NCI-H446 (cell line): ENCODE measurements at places on chromosomes 5 and 9.
A peak's percentile ranks its signal among the peaks of the same experiment; 100 is the strongest.

DNA sequence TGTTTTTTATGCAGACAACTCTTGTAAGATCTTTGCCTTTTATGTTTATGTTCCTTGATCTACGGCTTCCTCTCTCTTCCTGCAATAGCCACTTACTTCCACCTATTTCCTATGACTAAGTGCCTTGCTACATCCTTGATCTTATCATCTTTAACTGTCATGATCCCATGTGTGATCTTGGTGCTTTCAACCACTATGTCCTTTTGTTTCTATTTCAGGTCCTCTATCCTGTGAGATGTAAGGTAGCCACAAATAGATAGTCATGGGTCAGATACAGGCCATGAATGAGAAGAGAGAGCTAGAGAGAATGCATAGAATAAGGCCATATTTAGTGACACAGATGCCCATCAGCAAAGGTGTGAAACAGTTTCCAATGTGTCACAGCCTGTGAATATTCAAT is 243.6 kb upstream of the HAPLN1 start:
- no peak for DNase-seq

- peak; percentile 34 for DNase-seq
Observed at GRCh38 chr9:93682155-93682968, 106.0 kb downstream of the PHF2 start.

GRCh38 chr5:26757941-26758340 is 280.4 kb downstream of the CDH9 start:
- no peak for DNase-seq

GRCh38 chr5:172561151-172561550 is 79.9 kb upstream of the NEURL1B start:
- DNase-seq: no peak

GRCh38 chr5:68426586-68426985 is 211.0 kb downstream of the PIK3R1 start:
- DNase-seq: no peak

- no peak for DNase-seq
Observed at GRCh38 chr5:15680455-15680854, 180.5 kb downstream of the FBXL7 start.

GRCh38 chr9:122307925-122308324 is 43.2 kb downstream of the MRRF start:
- no peak for DNase-seq

- DNase-seq: no peak
Observed at GRCh38 chr9:14793389-14793788, 70.9 kb upstream of the CER1 start.

DNA sequence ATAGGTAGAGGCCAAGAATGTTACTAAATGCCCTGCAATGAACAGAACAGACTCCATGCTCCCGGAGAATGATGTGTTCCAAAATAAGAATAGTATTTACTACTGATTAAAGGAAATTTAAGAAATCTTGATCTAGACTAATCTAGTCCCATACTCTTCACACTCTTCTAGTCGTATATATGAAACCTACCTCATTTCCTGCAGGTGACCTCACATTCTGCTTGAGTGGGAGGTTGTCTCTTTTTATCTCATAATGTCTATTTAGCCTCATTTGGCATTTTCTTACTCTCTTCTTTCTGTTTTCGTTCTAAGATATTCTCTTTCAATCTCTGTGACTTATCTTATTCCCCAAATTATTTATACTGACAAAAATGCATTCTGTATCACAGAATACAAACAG is 9.2 kb upstream of the SHOC1 start:
- DNase-seq: no peak

DNA sequence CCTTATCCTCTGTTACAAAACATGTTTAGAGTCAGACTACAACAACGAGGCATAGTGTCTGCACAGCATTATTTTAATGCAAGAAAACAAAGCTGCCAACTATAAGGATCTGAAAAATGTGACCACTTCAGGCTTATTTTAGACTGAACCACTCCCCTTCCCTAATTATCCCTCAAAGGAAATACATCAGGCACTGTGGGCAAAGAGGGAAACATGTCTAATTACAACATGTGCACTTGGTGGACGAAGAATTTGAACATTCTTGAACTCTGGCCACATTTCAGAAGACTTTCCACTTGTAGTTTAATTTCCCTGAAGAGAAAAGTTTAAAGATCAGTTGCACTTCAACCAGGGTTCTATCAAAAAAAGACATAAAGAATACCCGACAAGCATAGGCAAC is 3.8 kb downstream of the MTMR12 start:
- DNase-seq: no peak

DNA sequence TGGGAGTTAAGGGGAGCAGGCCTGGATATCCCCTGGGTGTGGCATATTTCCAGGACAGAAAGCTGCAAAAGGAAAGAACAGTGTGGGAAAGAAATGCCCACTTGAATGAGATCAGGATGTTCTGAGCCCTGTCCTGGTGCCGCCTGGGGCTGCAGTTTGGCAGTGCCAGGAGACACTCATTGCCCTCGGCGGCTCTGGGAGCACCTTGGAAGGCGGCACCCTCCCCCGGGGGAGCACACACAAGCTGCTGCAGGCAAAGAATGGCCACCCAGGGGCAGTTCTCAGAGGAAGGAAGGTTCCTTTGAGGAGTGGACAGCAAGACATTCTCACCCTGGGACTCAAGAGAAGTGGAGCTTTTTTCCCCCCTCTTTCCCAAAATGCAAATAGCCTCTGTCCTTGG is 305.3 kb downstream of the NTRK2 start:
- DNase-seq: no peak

DNA sequence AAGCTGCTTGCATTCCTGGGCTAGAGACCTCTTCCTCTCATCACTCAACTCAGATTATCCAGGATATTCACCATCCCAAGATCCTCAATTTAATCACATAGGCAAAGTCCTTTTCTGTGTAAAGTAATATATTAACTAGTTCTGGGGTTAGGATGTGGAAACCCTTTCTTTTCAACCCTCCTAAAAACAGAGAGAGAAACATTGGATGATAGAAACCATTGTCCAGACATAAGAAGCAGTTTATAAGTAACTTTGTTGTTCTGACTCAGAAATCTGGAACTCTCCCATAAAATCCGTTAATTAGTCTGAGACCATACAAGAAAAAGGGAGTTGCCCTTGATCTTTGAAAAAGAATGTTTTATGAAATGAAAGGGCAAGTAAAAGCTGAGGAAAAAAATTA is 817.1 kb upstream of the CDH9 start:
- DNase-seq: no peak

GRCh38 chr9:4262735-4263141 is 37.1 kb downstream of the GLIS3 start:
- no peak for DNase-seq

DNA sequence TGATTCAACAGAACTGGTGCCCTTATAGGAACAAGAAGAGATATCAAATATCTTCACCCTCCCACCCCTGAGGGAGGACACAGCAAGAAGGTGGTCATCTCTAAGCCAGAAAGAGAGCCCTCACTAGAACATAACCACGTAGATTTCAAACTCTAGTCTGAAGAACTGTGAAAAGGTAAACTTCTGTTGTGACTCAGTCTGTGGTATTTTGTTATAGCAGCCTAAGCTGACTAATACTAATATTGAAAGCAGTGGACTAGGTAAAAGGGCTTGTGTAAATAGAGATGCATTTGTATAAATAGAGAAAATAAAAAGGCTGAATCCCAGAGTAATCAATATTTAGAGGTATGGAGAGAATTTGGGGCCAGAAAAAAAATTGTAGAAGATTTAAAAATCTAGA is 157.6 kb upstream of the CCNH start:
- DNase-seq: no peak

- no peak for DNase-seq
Observed at GRCh38 chr9:135334953-135335460, 144.6 kb upstream of the PPP1R26 start.

DNA sequence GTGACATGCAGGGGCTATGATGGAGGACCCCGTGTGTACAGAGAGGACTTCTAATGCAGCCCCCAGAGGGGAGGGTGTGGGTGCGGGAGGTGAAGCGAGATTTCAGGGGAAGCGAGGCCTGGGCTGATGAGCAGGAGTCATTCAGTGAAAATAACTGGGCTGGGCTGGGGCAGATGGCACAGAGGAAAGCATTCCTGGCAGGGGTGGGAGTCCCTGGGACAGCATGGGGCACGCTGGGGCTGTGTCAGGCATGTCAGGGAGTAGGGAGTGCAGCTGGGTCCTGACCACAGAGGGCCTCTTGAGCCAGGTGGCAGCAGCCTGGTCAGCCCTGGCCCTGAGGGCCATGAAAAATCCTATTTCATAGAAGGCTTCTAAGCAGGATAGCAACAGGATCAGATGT is 36.6 kb downstream of the COL15A1 start:
- peak; percentile 6 for DNase-seq

GRCh38 chr9:17520268-17521064 is 58.4 kb upstream of the SH3GL2 start:
- no peak for DNase-seq

GRCh38 chr9:71706176-71706575 is 62.1 kb downstream of the CEMIP2 start:
- DNase-seq: no peak

DNA sequence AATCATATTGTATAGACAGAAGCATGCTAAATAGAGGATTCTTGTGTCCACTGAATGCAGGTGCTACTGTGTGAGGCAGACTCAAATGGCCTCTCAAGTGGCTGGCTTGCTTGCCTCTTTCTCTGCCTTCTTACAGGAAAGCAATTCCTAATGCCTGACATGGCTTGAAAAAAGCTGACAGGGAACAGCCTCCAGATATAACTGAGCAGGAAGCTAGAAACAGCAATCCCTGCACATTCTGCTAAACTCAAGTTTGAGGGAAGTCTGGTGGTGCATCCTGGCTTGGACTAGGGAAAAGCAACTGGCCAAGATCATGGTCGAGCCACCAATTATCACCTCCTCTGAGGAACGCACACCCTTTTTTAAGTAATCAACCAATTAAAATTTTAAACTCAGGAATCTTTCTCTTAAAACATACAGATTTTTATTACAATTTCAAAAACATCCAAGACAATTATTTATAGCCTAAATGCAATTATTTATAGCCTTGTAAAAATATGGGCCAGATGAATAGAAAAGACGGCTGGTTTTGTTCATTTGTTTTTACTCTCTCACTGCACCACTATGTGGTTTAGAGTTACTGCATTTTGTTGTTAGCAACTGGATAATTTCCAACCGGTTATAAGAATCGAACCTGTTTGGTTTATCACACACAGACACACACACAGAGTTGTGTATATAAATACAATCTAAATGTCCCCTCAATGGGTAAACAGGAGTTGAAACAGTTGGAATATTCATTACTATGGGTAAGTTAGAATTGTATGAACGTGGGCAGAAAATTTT is 290.9 kb upstream of the ANKRD55 start:
- DNase-seq: no peak

GRCh38 chr5:133199417-133200178 is 147.8 kb downstream of the HSPA4 start:
- DNase-seq: no peak

DNA sequence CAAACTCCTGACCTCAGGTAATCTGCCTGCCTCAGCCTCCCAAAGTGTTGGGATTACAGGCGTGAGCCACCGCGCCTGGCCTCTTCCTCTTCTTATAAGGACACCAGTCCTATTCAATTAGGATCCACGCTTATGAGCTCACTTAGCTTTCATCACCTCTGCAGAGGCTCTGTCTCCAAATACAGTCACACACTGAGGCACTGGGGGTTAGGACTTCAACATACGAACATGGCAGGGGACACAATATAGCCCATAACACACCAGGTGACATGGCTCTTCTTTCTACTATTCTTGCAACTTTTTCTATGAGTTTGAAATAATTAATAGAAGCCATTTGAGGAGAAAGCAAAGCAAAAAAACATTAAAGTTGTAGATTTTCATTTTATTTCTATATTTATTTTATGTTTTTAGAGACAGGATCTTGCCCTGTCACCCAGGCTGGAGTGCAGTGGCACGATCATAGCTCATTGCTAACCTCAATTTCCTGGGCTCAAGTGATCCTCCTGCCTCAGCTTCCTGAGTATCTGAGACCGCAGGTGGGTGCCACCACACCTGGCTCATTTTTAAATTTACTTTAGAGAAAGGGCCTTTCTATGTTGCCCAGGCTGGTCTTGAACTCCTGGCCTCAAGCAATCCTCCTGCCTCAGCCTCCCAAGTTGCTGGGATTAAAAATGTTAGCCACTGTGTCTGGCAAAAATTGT is 6.0 kb upstream of the PRRT1B start:
- no peak for DNase-seq

DNA sequence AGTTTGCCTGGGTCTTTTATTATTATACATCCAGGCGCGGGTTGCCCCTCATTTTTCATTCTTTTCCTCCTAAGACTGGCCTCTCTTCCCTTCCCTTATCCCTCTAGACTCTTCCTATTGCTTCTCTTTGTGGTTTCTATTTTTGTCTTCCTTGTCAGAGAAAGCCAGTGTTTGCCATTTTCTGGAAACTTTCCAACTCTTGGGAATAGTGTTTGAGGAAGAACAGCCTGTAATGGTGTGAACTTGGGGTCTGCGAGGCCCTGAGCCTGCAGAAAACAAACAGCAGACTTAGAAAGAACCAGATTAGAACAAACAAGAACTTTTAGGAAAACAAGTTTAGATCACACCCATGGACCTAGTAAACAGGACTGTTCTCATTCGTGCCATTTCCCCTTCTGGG is 15.5 kb downstream of the PRKACG start:
- DNase-seq: no peak
